ENCODE measurements at places on chromosomes 5 and 9. TPM values are rescaled to one million over a fixed set of nuclear protein-coding genes. Genes with fewer than 3 reads are reported as not detected.

GRCh38 chr5:90020575-90021538, 388.7 kb downstream of the CETN3 start:
- DNase-seq, result no peak

- no peak for DNase-seq
These were observed 215.2 kb upstream of the PTGER4 start for GRCh38 chr5:40464511-40464910.

Gene CFAP90
- total RNA-seq, result 0.22 TPM

DNA sequence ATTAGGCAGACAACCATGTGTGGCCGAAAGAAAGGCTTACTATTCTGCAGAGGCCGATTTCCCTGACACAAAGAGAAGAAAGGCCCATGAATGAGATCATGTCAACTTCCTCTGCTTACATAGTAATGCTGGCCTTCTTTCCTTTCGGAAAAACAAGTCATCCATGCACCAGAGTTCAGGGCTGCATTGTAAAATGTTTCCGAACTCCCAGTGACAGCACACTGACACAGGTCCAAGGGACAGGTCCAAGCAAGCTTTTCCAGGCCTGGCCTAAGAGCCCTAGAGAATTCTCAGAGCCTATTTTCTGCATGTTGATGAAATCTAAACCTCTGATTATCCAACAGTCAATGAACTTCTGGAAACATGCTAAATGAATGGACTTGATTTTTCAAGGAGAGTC, 140.9 kb downstream of the ZNF608 start:
- peak; percentile 69 for DNase-seq

DNA sequence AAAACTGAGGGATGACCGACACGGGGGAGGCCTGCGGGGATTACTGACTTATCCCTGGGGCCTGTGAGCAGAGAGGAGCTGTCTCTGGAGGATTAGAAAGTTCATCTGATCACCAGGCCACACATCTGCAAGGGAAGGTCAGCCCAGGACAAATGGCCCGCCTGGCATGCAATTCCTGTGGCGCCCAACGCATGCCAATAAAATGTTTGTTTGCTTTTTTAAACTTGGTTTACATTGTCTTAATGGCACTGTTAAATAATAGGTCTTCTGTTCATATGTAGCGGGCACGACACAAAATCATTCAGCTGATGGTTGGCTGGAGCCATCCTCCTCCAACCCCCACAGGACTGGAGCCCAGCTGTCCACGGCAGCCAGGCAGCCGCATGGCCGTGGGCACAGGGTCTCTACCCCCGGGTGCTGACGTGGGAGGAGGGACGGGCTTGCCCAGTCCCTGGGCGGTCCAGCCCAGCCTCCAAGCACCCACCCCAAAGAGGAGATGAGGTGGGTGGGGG, 41.0 kb upstream of the SLC12A7 start:
- peak; percentile 38 for DNase-seq

DNA sequence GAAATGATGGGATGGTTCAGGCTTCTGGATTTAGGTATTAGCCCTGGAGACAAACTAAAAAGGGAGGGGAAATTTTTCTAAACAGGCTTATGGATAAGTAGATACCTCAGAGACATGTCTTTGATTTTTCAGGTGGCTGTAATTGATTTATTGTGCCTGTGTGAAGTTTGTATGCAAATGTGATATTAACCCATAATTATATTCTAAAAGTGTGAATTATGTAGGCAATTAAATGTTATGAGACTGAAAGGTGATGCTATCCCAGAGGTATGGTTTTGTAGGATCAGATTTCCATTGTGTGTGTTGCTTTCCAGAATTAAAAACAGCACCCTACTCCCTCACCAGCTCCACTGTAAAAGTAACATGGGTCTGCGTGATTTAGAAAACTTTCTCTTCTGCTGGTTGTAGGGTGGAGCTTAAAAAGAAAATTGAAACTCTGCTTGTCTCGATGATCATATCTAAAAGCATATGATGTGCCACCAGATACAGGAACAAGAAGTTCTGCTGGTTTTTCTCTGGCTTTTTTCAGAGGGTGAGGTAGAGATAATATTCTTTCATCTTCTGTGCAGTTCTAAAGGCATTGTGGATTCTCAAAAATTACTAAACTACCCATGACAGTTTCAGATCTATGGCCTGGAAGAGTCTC, 71.8 kb upstream of the TAF11L2 start:
- no peak for DNase-seq

Gene CDO1
- total RNA-seq, result 18.4 TPM

GRCh38 chr9:6669881-6670280, 24.4 kb upstream of the GLDC start:
- DNase-seq, result no peak

- DNase-seq, result no peak
These were observed 147.3 kb downstream of the ACTL7B start for GRCh38 chr9:108708448-108708847.

Gene NAIP
- 7.7 TPM for total RNA-seq

DNA sequence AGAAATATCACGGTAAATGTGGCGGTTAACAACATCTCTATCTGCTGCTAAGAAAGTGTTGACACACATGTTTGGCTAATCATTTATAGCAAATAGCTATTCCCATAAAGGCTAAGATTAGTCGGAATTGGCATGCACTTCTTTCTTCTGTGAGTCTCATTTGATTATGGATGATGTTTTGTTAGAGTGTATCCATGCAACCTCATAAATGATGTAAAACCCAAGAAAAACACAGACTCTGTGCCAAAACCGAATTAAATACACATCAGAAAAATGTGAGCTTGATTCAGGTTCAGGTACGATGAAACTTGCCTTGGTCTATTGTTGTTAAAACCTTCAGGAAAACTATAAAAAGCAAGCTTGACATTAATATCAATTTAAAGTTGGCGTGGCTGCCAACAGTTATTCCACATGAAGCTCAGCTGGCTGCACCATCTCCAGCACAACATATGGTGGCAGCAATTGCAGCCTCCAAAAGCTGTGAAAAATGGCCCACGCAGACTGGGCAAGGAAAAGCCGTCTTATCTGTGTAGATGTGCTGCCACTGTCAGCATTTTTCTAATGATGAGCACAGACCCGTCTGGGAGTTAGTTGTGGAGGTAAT, 41.1 kb upstream of the ICE1 start:
- no peak for DNase-seq

- DNase-seq, result no peak
These were observed 73.2 kb upstream of the SMARCA2 start for GRCh38 chr9:1941989-1942388.

DNA sequence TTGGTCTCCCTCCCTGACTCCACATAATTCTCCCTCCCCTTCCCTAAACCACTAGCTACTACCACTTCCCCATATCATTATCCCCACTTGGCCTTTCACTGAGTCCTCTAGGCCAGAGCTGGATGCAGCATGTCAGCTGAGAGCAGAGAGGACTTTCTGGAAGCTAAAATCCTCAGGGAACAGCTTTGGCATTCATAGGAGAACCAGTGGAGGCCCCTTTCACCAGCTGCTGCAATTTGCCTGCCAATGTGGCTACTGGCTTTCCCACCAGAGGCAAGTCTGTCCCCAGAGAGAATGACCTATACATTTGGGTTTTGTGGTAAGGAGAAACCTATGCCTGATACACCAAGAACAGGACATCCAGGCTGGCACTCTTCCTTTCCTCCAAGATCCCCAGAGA, 14.4 kb downstream of the FAM219A start:
- DNase-seq, result no peak

DNA sequence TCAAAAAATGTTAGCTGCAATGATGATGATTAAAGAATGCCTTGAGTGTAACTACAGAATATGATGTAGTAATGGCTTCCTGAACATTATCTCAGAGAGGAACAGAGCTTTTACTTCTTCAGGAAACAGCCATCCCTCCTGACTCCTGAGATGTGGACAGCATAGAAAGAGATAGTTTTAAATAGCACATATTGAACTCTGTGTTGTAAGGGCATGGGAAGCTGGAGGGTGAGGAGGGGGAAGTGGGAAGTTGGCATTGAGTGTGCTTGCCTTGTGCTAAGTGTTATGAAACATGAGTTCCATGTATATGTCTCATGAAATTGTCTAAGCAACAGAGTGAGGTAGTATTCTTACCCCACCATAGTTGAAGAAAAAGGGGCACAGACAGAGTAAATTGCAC, 161.5 kb upstream of the SLC28A3 start:
- no peak for DNase-seq

GRCh38 chr5:38660194-38660668, 103.8 kb upstream of the LIFR start:
- peak; percentile 58 for DNase-seq

GRCh38 chr5:89106480-89106879, 223.5 kb upstream of the MEF2C start:
- no peak for DNase-seq

DNA sequence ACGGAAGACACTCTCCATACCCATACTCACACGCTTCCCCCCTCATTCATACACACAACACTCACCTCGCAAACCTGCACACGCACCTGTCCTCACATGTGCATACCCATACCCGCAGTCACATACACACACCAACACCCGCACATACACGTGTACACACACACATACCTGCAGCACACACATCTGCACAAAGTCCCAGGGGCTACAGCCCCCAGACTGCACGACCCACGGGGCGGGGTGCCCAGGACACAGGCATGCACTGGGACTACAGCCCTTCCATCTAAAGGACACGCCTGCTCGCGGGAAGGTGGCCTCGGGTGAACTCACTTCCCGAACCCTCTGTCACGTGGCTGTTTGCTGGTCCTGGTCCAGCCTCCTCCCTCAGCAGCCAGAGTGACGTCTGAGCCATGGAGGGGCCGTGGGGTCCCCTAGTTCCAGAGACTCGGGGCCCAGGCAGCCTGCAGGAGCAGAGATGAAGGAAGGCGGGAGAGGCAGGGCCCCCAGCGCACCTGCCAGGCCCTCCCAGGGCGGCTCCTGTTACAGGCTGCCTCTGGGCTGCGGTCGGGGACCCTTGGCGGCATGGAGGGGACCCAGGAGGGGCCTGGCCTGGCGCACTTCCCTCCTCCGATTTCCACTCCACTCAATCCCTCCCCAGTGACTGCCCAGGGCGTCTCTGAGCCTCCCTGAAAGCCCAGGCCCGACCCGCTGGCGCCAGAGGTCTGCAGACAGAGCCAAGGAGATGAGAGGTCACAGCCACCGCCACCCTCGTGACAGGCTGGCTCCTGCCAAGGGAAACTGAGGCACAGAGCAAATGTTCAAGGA, 8.1 kb downstream of the SLC12A7 start:
- DNase-seq, result no peak

DNA sequence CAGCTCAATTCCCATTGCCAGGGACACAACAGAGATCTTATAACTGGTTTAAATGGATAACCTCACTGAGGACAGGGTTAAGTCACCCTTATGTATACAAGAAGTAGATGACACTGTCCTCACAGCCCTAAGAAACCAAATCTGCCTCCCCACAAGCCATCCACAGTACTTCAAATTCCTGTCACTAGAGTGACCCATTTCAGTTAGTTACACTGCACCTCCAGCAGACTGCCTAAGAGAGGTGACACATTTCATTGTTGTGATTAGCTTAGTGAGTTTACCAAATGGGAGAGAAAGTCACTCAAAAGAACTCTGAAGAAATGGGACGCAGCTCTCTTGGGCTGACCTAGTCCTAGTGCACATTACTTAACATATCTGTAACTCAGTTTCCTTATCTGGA, 53.6 kb upstream of the HTR1A start:
- DNase-seq, result peak; percentile 39

Gene DNAH5
- total RNA-seq, result 0.62 TPM

DNA sequence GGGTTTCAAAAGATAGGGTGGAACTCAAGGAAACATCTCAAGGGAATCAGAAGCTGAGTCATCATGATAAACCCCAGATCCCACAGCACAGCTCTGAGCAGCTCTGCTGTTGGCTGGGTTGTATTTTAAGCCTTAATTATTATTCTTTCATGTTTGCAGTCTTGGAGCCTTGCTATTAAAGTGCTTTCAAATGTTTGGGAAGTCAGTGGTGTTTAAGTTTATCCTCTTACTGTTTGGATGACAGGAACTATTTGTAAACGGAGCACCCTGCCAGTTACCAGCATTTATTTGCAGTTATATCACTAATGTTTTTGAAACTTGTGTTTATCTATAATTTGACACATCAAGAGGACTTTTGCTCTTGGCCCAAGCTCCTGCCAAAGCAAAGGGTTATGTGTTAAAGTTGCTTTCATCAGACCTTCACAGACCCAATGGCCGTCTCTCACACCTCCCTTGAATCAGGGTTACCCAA, 141.1 kb upstream of the SPDL1 start:
- DNase-seq, result no peak

DNA sequence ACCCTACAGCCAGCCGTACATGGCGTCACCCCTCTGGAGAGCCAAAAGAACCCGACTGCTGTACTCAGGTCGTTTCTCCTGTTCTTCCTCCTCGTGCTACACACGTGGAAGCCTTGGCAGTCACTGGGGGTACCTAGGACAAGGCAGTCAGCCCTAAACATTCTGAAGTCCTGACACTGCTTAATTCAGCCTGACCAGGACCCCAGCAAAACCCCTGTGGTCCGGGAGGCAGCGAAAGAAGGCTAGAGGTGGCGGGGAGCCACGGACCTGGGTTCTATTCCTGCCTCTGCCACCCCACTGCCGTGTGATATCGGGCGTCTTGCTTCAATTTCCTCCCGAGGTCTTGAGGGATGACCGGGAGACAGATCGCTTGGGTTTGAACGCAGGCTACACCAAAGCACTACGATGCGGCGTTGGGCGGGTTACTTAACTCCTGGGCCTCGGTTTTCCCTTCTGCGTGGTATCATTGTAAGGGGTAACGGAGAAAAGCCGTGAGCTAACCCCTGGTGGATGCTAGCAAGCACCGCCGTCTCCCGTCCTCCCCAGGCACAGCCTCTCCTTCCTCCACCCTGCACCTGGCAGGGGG, 429 bp upstream of the ARL10 start:
- DNase-seq, result no peak

GRCh38 chr9:99962680-99963261, 56.3 kb downstream of the STX17 start:
- DNase-seq, result no peak

GRCh38 chr9:6733831-6734230, 23.9 kb upstream of the KDM4C start:
- no peak for DNase-seq

Gene CA9
- total RNA-seq, result 0.09 TPM

DNA sequence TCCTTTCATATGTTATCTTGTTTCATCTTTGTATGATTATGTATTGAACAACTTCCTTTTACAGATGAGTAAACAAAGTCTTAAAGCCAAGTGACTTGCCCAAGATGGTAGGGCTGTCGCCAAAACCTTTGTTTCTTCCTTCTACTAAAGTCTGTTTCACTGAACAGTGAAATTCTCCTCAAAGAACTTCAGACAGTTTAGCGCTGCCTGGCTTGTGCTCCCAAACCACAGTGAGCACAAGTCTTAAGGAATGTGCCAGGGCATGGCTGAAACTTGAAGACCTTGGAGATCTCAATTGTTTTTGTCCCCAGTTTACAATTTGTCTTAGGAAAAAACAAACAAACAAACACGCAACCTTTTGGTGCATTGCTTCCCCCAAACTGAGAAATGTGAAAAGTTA, 273.5 kb downstream of the CRB2 start:
- DNase-seq, result no peak

Gene OLFM1
- 4.0 TPM for total RNA-seq

DNA sequence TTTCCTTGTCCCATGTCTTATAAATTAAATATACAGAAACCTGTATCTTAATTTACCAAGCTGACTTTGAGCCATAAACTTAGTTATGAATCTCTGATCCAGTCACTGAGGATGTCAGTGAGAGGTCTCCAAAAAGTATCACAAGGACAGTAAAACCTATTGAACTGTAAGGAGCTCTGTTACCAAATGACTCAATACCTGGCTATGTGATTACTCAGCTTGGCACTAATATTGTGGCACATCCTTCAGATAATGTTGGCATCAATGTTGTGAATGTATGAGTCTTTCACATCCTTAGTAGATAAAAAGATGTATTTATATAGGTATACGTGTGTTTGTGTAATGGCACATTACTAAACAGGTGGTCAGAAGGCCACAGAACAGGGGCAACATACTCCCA, 18.0 kb upstream of the CAPSL start:
- no peak for DNase-seq

Data from neural progenitor cell (in vitro differentiated cells).